A549 treated with Mapracorat at 1 μM for 4 hours (cell line): ENCODE measurements at places on chromosomes 1 and 21. TPM values are rescaled to one million over a fixed set of nuclear protein-coding genes. Genes with fewer than 3 reads are reported as not detected.

The ADAMTS1 gene
- 0.05 to 0.34 TPM (median 0.08 TPM) in 5 replicates for total RNA-seq

The CTBS gene
- 4.6 to 6.7 TPM (median 5.7 TPM) in 5 replicates for total RNA-seq

The CHRM3 gene
- 0.03 to 0.16 TPM (median 0.06 TPM) in 3 of 5 replicates, not detected in the others for total RNA-seq

The ARHGEF2 gene
- total RNA-seq, result 33.4 to 39.1 TPM (median 36.2 TPM) in 5 replicates

The EXTL1 gene
- total RNA-seq, result not detected in 5 replicates
